Lung (tissue), 17 donors: ENCODE measurements at places on chromosomes 6 and 20. TPM values are rescaled to one million over a fixed set of nuclear protein-coding genes. Genes with fewer than 3 reads are reported as not detected.

The PI3 gene
- total RNA-seq: 90.4 TPM

DNA sequence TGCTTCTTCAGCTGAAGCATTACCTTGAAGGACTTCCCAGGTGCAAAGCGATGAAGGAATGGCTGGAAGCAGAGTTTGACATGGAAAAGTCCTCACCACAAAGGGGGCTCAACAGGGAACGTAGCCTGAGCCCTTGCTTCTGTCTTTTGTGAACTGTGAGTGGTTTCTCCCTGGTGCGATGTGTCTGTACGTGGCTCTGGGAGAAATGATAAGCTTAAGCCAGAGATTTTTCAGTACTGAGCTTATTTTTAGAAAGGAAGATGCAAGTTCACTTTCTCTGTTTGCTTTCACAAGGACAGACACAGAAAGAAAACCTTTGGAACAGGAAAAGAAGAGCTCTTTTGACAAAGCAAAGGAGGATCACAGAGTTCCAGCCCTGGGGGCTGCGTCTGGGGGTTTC, 79.4 kb downstream of the DACT2 start:
- no peaks in the 10 kb centered on the region for H3K36me3 ChIP-seq
- no peak overlapping the region for H3K4me3 ChIP-seq
- no peak for DNase-seq
- H3K4me1 ChIP-seq: no peaks in the 10 kb centered on the region
- no peak overlapping the region for H3K27ac ChIP-seq

GRCh38 chr6:156852858-156853216, 75.7 kb downstream of the ARID1B start:
- no peak overlapping the region for H3K4me3 ChIP-seq
- no peaks in the 10 kb centered on the region for H3K27me3 ChIP-seq
- DNase-seq: no peak
- H3K4me1 ChIP-seq: peaks cover 39% of the 10 kb centered on the region

DNA sequence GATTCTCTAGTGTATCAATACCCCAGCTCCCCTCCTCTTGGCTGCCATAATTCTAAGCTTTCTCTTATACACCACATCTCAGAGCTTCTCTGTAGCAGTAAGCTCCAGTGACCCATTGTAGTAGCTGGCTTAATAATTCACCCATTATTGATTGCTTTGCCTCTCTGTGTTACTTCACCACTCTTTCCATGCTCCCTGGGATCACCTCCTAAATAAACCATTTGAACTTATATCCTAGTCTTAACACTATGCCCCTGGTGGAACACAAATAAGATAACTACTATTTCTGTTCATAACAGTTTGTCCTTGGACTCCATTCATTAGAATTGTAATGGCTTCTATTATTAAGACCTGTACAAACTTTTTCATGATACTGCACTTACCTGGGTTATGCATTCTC, 758.9 kb downstream of the KIF16B start:
- H3K4me1 ChIP-seq: no peaks in the 10 kb centered on the region
- no peaks in the 10 kb centered on the region for H3K36me3 ChIP-seq
- no peak for DNase-seq
- no peaks in the 10 kb centered on the region for H3K27me3 ChIP-seq
- no peak overlapping the region for H3K4me3 ChIP-seq

- no peak for DNase-seq
- H3K27me3 ChIP-seq: no peaks in the 10 kb centered on the region
- no peak overlapping the region for H3K4me3 ChIP-seq
- no peaks in the 10 kb centered on the region for H3K4me1 ChIP-seq
- no peaks in the 10 kb centered on the region for H3K36me3 ChIP-seq
These were observed 29.3 kb downstream of the PYGB start for GRCh38 chr20:25277051-25277801.
